Naive thymus-derived CD4-positive, alpha-beta T cell (primary cell): ENCODE measurements at places on chromosomes 4 and X. TPM values are rescaled to one million over a fixed set of nuclear protein-coding genes. Genes with fewer than 3 reads are reported as not detected.
A peak's percentile ranks its signal among the peaks of the same experiment; 100 is the strongest.

Gene L1CAM
- total RNA-seq, result 1.5 TPM

GRCh38 chr4:53490161-53490956 is 100.9 kb downstream of the LNX1 start:
- no peak overlapping the region for H3K4me3 ChIP-seq
- H3K27me3 ChIP-seq, result no peaks in the 10 kb centered on the region
- H3K4me1 ChIP-seq, result no peaks in the 10 kb centered on the region
- no peak for DNase-seq

Gene PDS5A
- total RNA-seq, result 101 TPM

DNA sequence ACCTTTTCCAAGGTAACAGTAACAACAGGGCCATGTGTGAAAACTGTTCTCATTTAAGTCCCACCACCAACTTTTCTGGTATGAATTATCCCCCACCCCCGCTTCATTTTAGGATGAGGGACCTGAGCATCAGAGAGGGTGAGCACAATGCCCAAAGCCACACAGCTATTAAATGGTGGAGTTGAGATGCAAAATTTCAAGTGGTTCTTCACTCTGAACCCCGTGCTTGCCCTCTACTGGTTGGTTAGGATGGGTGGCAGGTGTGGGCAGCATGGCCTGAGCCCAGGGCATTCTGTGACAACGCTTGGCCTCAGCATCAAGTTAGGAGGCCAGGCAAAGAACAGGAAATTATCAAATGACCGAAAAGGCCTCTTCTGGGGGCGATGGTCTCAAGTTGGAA is 33.5 kb downstream of the MED28 start:
- no peak overlapping the region for H3K27ac ChIP-seq
- no peak for DNase-seq
- no peaks in the 10 kb centered on the region for H3K36me3 ChIP-seq
- no peak overlapping the region for H3K4me3 ChIP-seq

- H3K36me3 ChIP-seq, result no peaks in the 10 kb centered on the region
- H3K4me3 ChIP-seq, result peak overlapping the region; percentile 30
- no peaks in the 10 kb centered on the region for H3K27me3 ChIP-seq
- H3K27ac ChIP-seq, result no peak overlapping the region
- peaks cover 6% of the 10 kb centered on the region for H3K4me1 ChIP-seq
- DNase-seq, result no peak
Observed at GRCh38 chr4:163331629-163332376, 593 bp downstream of the NPY1R start.

Gene RNF212
- total RNA-seq, result 2.2 and 3.1 TPM in 2 replicates

Gene GAGE12F
- total RNA-seq, result not detected

DNA sequence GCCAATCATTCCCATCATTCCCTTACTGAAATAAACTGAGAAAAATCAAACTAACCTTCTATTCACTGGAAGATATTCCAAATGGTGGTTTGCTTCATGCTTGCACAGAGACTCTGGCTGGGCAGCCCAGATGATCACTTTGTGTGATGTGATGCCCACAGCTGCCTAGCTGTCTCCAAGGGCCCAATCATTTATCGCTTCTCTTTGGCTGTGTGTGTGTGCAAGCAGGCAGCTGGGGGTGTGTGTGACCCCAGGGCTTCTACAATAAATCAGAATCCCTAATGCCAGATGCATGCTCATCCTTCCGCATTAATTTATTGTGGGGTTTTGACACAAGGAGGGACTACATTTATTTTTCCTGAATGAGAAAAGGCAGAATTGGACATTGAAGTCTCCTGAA is 140.1 kb upstream of the NDP start:
- no peaks in the 10 kb centered on the region for H3K27me3 ChIP-seq
- H3K27ac ChIP-seq, result no peak overlapping the region
- H3K36me3 ChIP-seq, result no peaks in the 10 kb centered on the region
- DNase-seq, result no peak

GRCh38 chr4:36385951-36386571 is 104.6 kb downstream of the DTHD1 start:
- H3K27me3 ChIP-seq, result no peaks in the 10 kb centered on the region
- DNase-seq, result peak; percentile 82
- H3K4me3 ChIP-seq, result peak overlapping the region; percentile 29
- no peaks in the 10 kb centered on the region for H3K36me3 ChIP-seq

DNA sequence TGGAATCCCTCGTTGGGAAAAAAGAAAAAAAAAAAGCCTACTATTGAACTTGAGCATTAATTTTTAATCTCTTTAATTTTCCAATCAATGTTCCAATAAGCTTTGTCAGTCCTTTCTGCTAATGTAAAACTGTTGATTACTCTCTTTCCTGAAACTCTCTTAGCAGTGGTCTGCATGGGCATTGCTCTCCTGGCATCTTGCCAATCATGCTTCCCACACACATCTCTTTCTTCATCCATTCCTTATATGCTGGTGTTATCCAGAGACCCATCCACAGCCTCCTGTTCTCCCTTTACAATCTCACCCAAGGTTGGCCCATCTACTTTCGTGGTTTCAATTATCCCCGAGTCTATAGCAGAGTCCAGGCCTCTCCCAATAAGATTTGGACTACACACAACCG is 31.8 kb upstream of the KCNE5 start:
- H3K4me1 ChIP-seq, result no peaks in the 10 kb centered on the region
- peaks cover 15% of the 10 kb centered on the region for H3K36me3 ChIP-seq
- DNase-seq, result no peak
- H3K27ac ChIP-seq, result no peak overlapping the region

DNA sequence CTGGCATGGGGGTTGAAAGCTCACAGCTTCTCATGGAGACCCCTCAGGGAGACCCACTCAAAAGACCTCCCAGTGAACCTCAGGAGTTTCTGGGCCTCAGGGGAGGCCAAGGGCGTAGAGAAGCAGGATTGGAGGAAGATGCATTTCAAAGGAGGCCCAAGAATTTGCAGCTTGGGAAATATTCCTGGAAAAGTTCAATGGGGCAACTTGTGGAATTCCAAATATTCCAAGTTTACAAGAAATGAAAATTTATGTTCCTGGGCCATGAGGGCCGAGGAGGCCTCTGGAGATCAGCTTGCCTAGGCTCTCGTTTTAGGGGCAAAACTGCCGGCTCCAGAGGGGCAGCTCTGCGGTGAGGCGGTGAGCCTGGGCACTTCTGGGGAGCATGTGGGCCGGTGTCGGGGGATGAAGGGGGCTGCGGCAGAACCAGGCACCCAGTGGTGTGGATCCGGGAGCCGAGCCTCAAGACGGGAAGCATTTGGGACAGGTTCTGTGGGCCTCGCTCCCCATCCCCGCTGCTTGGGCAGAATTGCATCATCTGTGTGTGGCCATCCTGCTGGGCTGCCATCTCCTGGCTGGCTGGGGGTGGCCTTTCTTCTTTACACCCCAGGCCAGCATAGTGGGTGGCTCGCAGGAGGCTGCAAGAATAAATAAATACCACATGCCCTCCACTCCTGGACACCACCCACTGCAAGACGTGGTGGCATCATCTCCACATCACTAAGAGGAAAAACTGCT is 54.6 kb upstream of the GPR78 start:
- H3K27me3 ChIP-seq, result no peaks in the 10 kb centered on the region
- no peak overlapping the region for H3K4me3 ChIP-seq
- H3K27ac ChIP-seq, result no peak overlapping the region
- H3K36me3 ChIP-seq, result no peaks in the 10 kb centered on the region
- H3K4me1 ChIP-seq, result no peaks in the 10 kb centered on the region

Gene NIPAL1
- 2.4 TPM for total RNA-seq

DNA sequence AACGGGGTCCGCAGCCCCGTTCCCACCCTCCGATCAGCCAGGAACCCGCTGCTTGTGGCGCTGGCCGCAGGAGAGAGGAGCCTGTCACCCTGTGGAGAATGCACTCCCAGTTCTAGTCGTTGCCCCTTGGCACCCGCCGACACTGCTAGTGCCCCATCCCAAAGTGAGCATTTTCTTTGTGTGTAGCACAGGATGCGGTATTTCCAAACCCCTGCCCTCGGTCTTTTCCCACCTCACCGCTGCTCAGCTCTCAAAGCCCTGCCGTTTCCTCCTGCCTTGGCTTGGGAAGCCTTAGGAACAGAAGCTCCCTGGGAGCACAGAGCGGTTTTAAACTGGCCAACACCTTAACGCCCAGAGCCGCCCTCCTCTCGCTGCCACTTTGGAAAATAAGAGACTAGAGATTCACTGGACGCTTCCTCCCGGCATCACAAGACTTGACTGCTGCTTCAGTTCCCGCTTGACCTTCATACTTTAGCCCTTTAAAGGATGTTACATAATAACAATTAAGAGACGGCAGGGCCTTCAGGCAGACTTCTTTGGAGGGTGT is 772 bp downstream of the CYP4V2 start:
- peak overlapping the region; percentile 91 for H3K4me3 ChIP-seq
- H3K27me3 ChIP-seq, result no peaks in the 10 kb centered on the region
- H3K27ac ChIP-seq, result peak overlapping the region; percentile 95
- peaks cover 12% of the 10 kb centered on the region for H3K36me3 ChIP-seq
- no peak for DNase-seq
- H3K4me1 ChIP-seq, result peaks cover 12% of the 10 kb centered on the region

DNA sequence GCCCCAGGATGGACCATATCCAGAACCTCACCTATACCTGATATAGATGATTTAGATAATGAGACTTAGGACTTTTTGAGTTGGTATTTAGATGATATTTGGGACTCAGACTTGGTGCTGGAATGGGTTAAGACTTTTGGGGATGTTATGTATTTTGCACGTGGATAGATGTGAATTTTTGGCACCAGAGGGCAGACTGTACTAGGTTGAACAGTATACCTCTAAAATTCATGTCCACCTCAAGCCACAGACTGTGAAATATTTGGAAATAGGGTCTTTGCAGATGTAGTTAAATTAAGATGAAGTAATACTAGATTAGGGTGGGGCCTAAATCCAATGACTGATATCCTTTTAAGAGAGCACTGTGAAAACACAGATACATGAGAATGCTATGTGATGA is 15.6 kb downstream of the RBM41 start:
- no peak overlapping the region for H3K27ac ChIP-seq
- H3K4me1 ChIP-seq, result no peaks in the 10 kb centered on the region
- H3K27me3 ChIP-seq, result no peaks in the 10 kb centered on the region
- H3K4me3 ChIP-seq, result no peak overlapping the region
- DNase-seq, result no peak

- peaks cover 4% of the 10 kb centered on the region for H3K4me1 ChIP-seq
- DNase-seq, result no peak
- H3K27ac ChIP-seq, result no peak overlapping the region
- no peak overlapping the region for H3K4me3 ChIP-seq
- H3K27me3 ChIP-seq, result no peaks in the 10 kb centered on the region
Observed at GRCh38 chr4:94582517-94582916, 130.8 kb downstream of the PDLIM5 start.

- H3K27ac ChIP-seq, result no peak overlapping the region
- no peaks in the 10 kb centered on the region for H3K27me3 ChIP-seq
- no peak overlapping the region for H3K4me3 ChIP-seq
- no peaks in the 10 kb centered on the region for H3K4me1 ChIP-seq
- no peak for DNase-seq
Observed at GRCh38 chr4:81142744-81143143, 72.3 kb downstream of the PRKG2 start.

GRCh38 chr4:163382178-163382869 is 38.6 kb downstream of the NPY5R start:
- no peak overlapping the region for H3K27ac ChIP-seq
- peaks cover 4% of the 10 kb centered on the region for H3K27me3 ChIP-seq
- H3K36me3 ChIP-seq, result no peaks in the 10 kb centered on the region
- no peaks in the 10 kb centered on the region for H3K4me1 ChIP-seq

DNA sequence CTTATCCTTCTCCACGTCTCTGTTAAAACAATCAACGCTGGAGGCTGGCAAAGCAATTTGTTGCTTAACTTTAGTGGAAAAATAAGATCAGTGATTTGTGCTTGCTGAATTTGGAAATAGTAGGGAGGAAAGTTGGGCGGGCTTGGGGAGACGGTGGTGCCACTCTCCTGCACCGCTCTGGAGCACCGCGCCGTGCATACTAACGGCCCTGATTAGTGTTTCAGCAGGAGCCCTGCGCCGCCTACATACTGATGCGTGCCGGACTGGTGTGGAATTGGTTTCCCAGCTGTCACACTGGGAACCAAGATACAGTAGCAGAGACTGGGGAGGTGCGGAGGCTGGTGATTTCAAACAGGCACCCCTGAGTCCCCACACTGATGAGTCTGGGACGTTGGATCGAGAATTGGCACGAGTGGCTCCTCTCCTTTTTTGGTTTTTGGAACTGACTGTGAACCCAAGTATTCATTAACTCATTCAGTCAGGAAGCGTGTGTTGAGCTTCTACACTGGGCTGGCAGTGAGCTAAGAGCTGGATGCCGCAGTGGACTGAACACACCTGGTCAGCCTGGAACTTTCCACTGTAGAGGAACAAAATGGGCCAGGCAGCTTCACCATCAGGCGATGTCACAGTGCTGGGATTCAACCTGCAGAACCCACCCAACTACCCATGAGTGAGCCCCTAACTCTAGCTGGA is 29.0 kb upstream of the PSAPL1 start:
- no peaks in the 10 kb centered on the region for H3K36me3 ChIP-seq
- H3K27me3 ChIP-seq, result no peaks in the 10 kb centered on the region
- no peak for DNase-seq
- no peak overlapping the region for H3K27ac ChIP-seq
- H3K4me1 ChIP-seq, result no peaks in the 10 kb centered on the region

- no peaks in the 10 kb centered on the region for H3K27me3 ChIP-seq
- no peaks in the 10 kb centered on the region for H3K4me1 ChIP-seq
- no peak overlapping the region for H3K4me3 ChIP-seq
- no peaks in the 10 kb centered on the region for H3K36me3 ChIP-seq
- no peak overlapping the region for H3K27ac ChIP-seq
Observed at GRCh38 chr4:171629182-171629581, 184.0 kb upstream of the GALNTL6 start.

Gene SLC4A4
- total RNA-seq, result 0.31 and 0.36 TPM in 2 replicates

DNA sequence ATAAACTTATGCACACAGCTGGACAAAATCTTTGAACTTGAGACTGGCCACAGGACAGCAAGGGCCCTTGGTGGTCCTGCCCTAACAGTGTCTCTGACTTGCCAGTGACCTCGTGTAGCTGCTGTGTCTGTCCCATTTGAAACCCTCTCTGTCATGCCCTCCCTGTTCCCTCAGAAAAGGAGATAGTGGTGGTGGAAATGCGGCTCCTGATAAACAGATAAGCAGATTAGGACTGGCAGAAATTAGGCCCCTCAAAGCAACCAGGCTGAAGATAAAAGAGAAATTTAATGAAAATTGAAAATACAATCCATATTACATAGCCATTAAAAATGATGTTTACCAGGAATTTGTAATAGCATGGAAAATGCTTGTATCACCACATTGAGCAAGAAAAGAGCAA is 136.6 kb upstream of the ATP6AP2 start:
- no peaks in the 10 kb centered on the region for H3K36me3 ChIP-seq
- no peak overlapping the region for H3K4me3 ChIP-seq
- no peaks in the 10 kb centered on the region for H3K4me1 ChIP-seq
- H3K27ac ChIP-seq, result no peak overlapping the region
- H3K27me3 ChIP-seq, result no peaks in the 10 kb centered on the region
- DNase-seq, result no peak

Gene TCEAL6
- total RNA-seq, result not detected

Gene LUZP4
- not detected for total RNA-seq
